ENCODE measurements at places on chromosomes 1 and 21. TPM values are rescaled to one million over a fixed set of nuclear protein-coding genes. Genes with fewer than 3 reads are reported as not detected.

The LEFTY2 gene
- 0.88 TPM for total RNA-seq

The FAM151A gene
- 0.16 TPM for total RNA-seq

The APOBEC4 gene
- not detected for total RNA-seq

DNA sequence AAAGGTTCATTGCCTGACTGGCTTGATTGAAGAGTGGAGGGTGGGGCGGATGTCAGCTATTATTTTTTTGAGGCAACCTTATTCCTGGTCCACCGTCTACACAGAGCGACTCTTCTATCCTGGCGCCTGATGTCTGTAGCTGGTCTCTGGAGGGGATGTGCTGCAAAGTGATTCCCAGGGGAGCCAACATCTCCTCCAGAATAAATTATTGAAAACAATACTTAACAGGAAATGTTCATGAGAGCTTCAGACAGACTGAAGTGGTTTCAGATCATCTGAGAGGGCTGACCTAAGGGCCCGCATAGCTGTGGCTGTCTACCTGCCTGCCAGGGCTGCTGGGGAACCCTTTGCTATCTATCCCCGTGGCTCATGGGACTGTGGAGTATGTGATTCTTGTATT lies 66.7 kb downstream of the TEX35 start:
- DNase-seq: no peak
- no peak overlapping the region for H3K27ac ChIP-seq
- H3K4me1 ChIP-seq: no peaks in the 10 kb centered on the region
- H3K27me3 ChIP-seq: no peaks in the 10 kb centered on the region
- no peak overlapping the region for H3K4me3 ChIP-seq
- no peaks in the 10 kb centered on the region for H3K36me3 ChIP-seq

GRCh38 chr1:30706528-30706927 lies 16.9 kb downstream of the MATN1 start:
- H3K36me3 ChIP-seq: no peaks in the 10 kb centered on the region
- H3K27me3 ChIP-seq: no peaks in the 10 kb centered on the region
- H3K27ac ChIP-seq: no peak overlapping the region

GRCh38 chr21:41612674-41613532 lies 104.9 kb upstream of the TMPRSS2 start:
- H3K4me1 ChIP-seq: peaks cover 23% of the 10 kb centered on the region
- no peak overlapping the region for H3K4me3 ChIP-seq
- no peaks in the 10 kb centered on the region for H3K27me3 ChIP-seq

DNA sequence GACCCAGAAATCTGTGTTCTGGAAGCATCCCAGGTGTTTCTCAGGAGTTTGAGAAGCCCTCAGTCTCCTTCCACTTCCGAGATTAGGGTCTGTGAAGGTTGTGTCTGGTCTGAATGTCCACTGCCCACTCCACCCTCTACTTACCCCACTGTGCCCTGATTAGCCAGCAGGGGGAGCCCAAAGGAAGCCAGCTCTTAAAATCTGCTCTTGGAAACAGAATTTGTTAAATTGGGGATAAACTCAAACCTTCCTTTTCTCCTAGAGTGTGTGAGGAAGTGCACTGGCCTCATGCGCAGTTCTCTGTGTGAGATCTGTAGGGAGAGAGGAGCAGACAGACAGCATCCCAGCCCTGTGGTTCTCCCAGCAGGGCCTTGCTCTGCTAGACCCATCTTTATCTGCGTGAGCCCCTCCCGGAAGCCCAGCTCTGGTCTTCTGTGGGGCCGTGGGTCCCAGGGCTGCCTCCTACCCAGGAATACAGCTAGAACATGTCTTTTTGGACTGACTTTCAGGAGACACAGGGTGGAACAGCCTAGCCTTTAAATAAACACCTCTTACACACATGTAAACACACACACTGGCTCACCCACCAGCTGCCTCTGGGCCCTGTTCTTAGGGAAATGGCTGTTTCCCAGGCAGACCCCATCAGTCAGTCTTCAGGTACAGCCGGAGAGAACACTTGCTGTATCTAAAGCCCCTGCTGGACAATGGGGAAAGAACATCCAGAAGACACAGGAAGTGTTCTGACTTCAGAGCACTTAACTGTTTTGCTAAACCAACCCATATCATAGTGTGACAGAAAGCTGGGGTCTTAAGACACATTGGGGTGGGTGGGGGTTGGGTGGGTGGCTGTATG lies 52.2 kb downstream of the SMYD2 start:
- DNase-seq: peak; percentile 57
- no peak overlapping the region for H3K4me3 ChIP-seq
- H3K27me3 ChIP-seq: no peaks in the 10 kb centered on the region
- no peaks in the 10 kb centered on the region for H3K4me1 ChIP-seq

- no peak overlapping the region for H3K4me3 ChIP-seq
- H3K27me3 ChIP-seq: no peaks in the 10 kb centered on the region
- peak overlapping the region; percentile 25 for H3K27ac ChIP-seq
- no peak for DNase-seq
- H3K36me3 ChIP-seq: no peaks in the 10 kb centered on the region
Observed at GRCh38 chr1:240608707-240609106, 3.2 kb downstream of the GREM2 start.

GRCh38 chr1:234697741-234698140 lies 87.8 kb upstream of the IRF2BP2 start:
- no peaks in the 10 kb centered on the region for H3K36me3 ChIP-seq
- DNase-seq: no peak
- H3K4me3 ChIP-seq: no peak overlapping the region
- H3K27me3 ChIP-seq: no peaks in the 10 kb centered on the region

Data from breast epithelium (tissue), 4 donors.